ENCODE measurements at places on chromosomes 11 and 22. TPM values are rescaled to one million over a fixed set of nuclear protein-coding genes. Genes with fewer than 3 reads are reported as not detected.
A peak's percentile ranks its signal among the peaks of the same experiment; 100 is the strongest.

- DNase-seq, result no peak
Measured at GRCh38 chr11:35040221-35040942, 98.6 kb upstream of the CD44 start.

- peak; percentile 35 for DNase-seq
Measured at GRCh38 chr11:68828155-68828931, 13.4 kb downstream of the CPT1A start.

GRCh38 chr11:64321533-64321932 lies 3.6 kb downstream of the PRDX5 start:
- DNase-seq, result no peak

DNA sequence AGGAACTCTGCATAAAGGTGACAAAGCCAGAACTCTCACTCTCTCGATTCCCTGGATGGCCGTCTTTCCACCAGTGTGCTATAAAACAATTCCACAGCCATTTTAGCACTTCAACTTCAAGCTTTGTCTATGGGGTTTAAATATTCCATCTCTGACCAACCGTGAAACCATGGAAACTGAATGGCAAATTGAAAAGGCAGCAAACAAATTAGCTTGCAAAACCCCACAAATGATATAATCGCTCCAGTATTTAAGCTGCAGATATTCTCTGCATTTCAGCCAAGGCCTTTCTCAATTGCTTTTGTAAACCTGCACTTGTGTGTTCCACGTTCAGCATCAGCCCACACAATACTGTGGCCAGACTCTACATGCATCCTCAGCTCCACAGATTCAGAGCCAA lies 131.7 kb upstream of the ISX start:
- no peak for DNase-seq

DNA sequence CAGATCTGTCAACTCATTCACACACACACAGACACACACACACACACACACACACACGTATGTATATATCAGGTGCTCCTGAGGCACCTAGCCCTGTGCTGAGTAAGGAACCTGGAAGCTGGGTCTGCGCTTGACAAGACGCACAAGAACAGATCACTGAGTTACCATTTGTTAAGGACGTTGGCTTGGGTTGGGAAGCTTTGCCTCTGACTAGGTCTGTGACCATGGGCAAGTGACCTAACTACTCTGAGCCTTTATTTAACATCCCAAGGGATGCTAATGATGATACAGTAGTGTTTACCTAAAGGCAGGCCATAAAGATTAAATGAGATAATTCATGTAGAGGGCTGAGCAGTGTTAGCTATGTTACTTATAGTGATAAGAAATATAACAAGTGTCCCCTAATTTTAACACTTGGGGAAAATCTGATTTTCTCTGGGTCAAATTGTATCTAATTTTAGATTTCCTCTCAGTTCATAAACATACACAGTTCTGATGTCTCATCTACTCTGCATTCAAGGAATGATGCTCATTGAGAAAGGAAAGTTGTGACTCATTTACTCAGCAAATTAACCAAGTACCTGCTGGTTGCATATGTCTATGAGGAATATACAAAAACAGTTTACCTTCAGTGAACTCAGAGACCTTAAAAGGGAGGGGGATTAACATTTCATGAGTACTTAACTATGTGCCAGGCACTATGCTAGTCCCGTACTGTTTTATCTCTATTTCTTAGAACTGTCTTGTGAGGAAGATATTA lies 13.6 kb downstream of the RNF185 start:
- no peak for DNase-seq

GRCh38 chr22:24146791-24147353 lies 34.4 kb upstream of the SUSD2 start:
- DNase-seq, result no peak

DNA sequence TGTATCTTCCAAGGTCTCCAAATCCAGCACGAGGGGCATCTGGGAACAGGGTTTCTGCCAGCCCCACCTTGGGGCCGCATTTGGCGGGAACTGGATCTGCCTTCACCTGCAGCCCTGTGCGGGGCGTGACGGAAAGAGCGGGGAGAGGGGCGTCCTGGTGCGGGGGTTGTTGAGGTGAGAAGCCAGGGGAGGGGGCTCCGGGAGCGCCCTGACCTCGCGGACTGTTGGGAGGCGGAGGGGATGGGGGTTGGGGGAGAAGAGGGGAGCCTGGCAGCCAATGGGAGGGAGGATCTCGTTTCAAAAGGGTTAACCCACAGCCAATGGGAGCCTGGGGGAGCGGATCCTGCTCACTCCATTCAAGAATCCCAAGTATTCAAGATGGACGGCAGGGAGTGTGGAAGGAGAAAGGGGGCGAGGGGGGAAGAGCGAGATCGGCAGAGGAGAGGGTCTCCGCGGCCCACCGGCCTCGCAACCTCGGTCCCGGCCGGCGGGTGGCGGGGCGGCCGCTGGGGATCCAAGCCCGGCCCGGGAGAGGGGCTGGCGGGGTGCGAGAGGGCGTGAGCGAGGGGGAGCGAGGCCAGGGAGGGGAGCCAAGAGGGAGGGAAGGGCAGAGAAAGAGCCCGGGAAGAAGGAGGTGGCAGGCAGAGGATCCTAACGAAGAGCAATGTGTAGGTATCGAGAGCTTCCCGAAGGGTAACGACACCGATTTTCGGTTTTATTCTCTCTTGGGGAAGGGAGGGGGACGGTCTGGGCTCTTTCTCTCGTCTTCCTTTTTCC lies 11.5 kb downstream of the YPEL4 start:
- peak; percentile 57 for DNase-seq

- DNase-seq, result no peak
Measured at GRCh38 chr11:106482917-106483785, 405.7 kb downstream of the AASDHPPT start.

- DNase-seq, result no peak
Measured at GRCh38 chr22:18091916-18092526, 14.2 kb downstream of the PEX26 start.

GRCh38 chr22:49666146-49666809 lies 161.4 kb downstream of the BRD1 start:
- no peak for DNase-seq

- DNase-seq, result no peak
Measured at GRCh38 chr11:22458161-22458560, 120.0 kb downstream of the SLC17A6 start.

- no peak for DNase-seq
Measured at GRCh38 chr11:73203322-73203721, 14.8 kb upstream of the P2RY2 start.

- DNase-seq, result no peak
Measured at GRCh38 chr11:43644621-43645299, 35.8 kb upstream of the HSD17B12 start.

DNA sequence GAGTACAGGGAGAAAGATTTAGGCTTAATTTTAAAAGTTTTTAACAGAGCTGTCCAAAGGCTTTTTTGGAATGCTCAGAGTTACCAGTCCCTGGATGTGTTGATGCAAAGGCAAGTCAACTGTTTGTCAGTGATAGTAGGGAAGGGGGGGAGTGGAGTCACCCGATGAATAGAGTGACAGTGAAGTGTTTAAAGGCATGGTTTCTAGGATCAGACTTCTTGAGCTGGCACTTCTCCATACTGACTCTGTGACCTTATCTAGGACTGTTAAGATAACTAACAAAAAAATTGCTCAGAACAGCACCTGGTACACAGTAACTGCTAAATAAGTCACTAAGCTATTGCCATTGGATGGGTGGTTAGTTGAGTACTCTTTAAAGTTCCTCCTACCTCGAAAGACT lies 11.3 kb upstream of the RAG2 start:
- DNase-seq, result no peak

- no peak for DNase-seq
Measured at GRCh38 chr11:82494988-82495432, 238.7 kb downstream of the FAM181B start.

GRCh38 chr11:129375751-129376657 lies at the start of gene BARX2:
Gene BARX2, plus strand, starts transcription at chr11:129375848. Its CDS starts 188 bp downstream, at chr11:129376036.
- peak; percentile 33 for DNase-seq

GRCh38 chr22:45538281-45538680 lies 35.6 kb downstream of the FBLN1 start:
- DNase-seq, result no peak

MYO7A gene
- total RNA-seq, result 0.37 TPM

RBMXL2 gene
- not detected for total RNA-seq

WBP2NL gene
- 2.4 TPM for total RNA-seq

GVQW3 gene
- total RNA-seq, result 4.5 TPM

OR5B17 gene
- total RNA-seq, result not detected

NRIP3 gene
- 2.0 TPM for total RNA-seq

PRDM11 gene
- 6.5 TPM for total RNA-seq
